HEK293T (cell line): ENCODE measurements at places on chromosomes 6 and 20.

DNA sequence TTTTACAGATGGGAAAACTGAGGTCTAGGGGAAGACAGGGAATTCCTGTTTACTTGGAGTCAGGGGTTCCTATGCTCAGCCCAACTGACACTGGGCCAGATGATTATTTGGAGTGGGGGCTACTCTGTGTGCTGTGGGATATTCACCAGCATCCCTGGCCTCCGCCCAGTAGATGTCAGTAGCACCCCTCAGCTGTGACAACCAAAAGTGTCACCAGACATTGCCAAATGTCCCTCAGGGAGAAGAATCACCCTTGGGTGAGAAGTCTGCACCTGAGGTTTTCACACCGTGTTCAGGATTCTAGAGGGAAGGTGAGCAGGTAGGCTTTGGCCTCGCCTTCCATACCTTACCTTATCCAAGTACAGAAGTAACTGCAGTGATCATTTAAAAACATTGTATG, 27.6 kb downstream of the CDH26 start:
- no peak for DNase-seq

GRCh38 chr20:25750765-25751696, 54.4 kb upstream of the ZNF337 start:
- DNase-seq = peak; percentile 82

DNA sequence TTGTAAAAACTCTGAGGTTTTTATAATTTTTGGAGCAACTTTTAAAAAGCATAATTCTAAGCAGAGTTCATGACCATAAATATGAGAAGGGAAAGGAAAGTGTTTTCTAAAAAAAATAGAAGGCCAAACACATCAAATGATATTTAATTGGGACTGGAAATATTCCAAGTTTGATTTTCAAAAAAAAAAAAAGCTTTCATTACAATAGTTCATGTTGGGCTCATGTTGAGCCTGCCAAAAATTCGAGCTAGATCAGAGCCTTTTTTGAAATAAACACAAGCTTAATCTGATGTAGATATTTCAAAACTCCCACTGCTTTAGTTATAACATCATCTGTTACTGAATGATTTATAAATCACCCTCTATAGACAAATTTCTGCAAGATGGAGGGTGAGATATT, 163.4 kb upstream of the DEFB112 start:
- no peak for DNase-seq

DNA sequence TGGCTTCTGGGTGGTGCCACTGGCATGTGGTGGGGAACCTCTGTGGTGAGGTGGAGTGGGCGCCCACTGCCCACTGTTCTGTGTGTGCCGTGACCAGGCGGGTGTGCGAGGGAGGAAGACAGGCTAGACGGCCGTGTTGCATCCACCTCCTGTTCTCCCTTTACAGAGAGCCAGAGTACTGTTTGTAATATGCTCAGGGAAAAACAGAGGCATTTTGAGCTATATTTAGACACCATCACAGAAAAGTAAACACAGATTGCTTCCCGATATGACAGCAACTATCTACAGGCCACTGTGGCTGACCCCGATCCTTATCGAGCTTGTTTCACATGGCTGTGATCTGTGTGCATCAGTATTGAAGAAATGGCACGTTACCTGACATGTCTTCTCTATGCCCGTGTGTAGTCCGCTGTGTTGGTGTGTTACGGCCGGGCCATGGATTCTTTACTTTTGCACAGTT, 45.6 kb downstream of the ARID1B start:
- DNase-seq = no peak

- DNase-seq = peak; percentile 30
Observed at GRCh38 chr6:99458319-99458718, 33.2 kb upstream of the PNISR start.

GRCh38 chr6:105646391-105646867, 243.5 kb upstream of the PREP start:
- DNase-seq = no peak

- no peak for DNase-seq
Observed at GRCh38 chr20:53319200-53319599, 274.4 kb downstream of the ZNF217 start.

GRCh38 chr6:169972101-169972651, 220.8 kb downstream of the ERMARD start:
- DNase-seq = no peak

DNA sequence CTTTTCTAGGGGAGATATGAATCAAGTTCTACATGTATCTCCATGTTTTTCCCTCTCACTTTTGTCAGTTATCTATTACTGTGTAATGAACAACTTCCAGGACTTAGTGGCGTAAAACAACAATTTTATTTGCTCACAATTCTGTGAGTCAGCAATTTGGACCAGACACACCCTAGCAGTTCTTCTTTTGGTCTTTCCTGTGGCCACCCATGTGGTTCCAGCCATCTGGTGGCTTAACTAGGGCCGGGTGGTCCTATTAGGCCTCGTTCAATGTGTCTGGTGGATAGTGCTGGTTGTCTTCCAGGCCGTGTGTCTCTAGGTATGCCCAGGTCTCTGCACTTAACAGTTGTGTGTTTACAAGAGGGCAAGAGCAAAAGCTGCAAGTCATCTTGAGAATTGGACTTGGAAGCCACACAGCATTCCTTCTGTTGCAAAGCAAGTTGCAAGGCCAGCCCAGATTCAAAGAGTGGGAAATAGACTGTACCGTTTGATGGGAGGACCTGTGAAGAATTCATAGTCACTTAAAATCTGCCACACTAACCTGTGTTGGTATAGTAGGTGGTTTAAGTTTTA, 20.8 kb upstream of the SLC35D3 start:
- no peak for DNase-seq

DNA sequence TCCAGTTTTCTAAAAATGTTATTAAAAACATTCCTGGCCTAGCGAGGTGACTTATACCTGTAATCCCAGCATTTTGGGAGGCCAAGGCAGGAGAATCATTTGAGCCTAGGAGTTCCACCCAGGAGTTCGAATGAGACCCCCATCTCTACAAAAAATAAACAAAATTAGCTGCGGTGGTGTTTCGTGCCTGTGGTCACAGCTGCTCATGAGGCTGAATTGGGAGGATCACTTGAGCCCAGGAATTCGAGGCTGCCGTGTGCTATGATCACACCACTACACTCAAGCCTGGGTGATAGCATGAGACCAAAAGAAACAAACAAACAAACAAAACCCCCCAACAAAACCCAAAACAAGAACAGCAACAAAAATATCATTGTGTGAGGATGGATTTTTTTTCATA, 19.8 kb upstream of the POLR1H start:
- DNase-seq = no peak

DNA sequence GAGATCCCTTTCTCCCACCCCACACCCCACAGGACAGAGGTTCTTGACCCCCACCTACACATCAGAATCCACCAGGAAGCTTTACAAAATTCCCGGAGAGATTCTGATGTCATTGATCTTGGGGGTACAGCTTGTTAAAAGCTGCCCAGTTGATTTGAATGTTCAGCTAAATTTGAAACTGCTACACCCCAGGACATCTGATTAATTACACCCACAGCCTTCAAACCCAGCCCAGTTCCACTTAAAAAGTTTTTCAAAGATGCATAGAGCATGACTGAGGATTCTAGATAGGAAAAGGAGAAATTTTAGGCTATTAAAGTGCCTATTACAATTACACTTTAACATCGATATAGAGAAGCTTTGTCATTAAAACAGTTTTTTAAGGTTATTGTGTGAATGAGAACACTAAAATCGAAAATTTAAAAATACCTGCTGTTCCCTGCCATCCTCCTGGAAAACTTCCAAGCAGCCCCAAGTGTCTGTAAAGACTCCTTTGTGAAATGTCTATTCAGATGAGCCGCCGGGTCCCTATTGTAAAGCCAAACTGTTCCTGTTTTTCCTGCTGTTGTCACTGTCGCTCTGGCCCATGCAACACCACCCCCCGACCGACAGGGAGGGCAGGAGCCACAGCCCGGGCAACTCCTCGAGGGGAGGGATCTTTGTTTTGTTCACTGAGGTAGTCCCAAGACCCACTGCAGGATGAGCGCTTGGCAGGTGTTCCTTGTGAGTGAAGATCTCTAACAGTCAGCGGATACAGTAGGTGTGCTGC, 132.5 kb upstream of the PHACTR3 start:
- no peak for DNase-seq

- DNase-seq = peak; percentile 8
Observed at GRCh38 chr6:19102936-19103335, 715.8 kb downstream of the RNF144B start.

DNA sequence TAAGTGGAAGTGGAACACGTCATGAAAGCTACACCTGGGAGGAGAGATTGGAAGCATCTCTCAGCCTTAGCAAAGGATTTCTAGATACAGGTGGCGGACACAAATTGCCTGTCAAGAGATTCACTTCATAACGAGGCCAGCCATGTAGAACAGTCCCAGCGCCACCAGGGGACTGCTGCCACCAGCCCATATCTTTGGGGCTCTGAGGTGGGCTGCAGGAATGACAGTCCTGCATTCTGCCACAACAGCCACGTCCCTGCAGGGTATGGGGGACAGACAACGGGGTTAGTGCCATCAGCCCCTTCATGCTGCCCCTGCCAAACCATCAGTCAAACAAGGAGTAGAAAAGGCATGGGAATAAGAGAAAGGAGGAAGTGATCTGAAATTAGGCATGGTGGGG, 81.2 kb upstream of the SASH1 start:
- DNase-seq = no peak

DNA sequence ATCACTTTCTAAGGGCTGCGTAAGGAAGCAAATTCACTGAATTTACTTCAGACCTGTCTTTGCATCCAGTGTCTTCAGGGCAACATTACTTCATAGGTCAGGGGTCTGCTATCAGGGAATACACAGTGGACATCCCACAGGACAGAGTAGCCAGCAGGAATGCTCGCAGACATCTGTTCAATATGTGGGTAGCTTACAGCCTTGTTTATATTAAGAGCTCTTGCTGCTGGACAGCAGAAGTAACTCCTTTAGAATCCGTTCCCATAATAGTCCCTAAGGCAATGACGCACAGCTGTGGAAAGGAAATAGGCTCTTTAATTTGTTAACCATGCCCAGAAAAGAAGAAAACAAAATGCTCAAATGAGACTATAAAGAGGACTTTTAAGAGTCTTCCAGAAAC, 198.7 kb downstream of the MOXD1 start:
- no peak for DNase-seq

DNA sequence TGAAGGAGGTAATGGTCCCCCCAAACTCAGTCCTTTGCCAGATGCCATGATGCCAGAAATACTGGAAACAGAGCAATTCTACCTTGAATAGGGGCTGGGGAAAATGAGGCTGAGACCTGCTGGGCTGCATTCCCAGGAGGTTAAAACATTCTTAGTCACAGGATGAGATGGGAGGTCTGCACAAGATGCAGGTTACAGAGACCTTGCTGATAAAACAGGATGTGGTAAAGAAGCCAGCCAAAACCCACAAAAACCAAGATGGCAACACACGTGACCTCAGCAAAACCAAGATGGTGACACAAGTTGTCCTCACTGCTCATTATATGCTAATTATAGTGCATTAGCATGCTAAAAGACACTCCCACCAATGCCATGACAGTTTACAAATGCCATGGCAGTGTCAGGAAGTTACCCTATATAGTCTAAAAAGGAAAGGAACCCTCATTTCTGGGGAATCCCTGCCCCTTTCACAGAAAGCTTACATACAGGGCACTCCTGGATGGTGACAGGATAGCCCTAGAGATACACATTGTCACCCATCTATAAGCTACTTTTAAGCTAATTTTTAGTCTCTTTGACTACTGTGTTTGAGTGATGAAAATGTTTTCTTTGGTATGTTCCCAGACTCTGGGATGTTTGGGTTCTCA, 979.7 kb downstream of the TBC1D32 start:
- no peak for DNase-seq

GRCh38 chr6:163264662-163265035, 149.9 kb upstream of the QKI start:
- DNase-seq = no peak

GRCh38 chr6:160133441-160134336, 12.1 kb downstream of the SLC22A1 start:
- DNase-seq = no peak

GRCh38 chr6:97067045-97067444, 142.5 kb downstream of the KLHL32 start:
- DNase-seq = no peak

DNA sequence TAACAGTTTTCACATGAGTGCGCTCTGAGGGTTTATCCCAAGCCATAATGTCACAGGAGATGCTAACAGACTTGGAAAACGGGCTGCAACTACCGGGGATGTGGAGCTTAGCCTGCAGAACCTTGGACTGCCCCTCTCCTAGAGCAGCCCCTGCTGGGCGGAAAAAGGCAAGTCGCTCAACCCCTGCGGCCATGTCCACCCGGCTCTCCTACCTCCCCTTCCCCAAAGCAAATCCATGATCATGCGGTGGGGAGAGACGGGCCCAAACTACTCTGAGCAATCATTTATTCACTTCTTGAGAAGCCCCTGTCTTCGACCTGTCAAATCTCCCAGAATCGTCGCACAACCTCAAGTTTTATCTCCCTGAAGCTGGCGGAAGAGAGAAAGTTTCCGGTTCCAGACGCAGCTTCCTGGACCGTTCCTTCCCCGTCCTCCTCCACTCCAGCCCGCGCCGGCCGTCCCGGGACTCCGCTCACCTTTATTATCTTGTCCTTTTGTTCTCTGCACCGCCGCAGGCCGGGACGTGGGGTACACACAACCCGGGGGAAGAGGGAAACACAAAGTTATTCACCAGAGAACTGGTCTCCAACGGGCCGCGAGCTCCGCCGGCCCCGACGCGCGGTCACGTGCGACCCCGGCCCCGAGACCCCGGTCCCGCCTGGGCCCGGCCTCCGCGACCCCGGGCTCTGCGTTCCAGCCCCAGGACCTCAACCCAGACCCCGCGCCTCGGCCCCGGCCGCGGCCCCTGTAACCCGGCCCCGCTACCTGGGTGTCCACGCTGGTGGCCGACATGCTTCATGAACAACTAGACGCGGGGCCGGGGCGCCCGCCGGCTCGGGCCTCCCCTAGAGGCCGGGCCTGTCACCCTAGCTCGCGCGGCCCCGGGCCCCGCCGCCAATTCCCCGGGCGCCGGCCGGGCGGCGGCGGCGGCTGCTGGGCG, 560 bp downstream of the YTHDF1 start:
- peak; percentile 71 for DNase-seq

GRCh38 chr20:10047427-10047826, 12.6 kb downstream of the ANKEF1 start:
- DNase-seq = peak; percentile 33

GRCh38 chr6:109695468-109695867, 4.4 kb downstream of the FIG4 start:
- no peak for DNase-seq

GRCh38 chr6:2841264-2842138, at the start of gene SERPINB1:
Gene SERPINB1, minus strand, starts transcription at chr6:2841863. Its CDS starts 1,277 bp downstream, at chr6:2840586.
- peak; percentile 72 for DNase-seq
